Psoas muscle (tissue), 8 donors: ENCODE measurements at places on chromosomes 3 and 15. TPM values are rescaled to one million over a fixed set of nuclear protein-coding genes. Genes with fewer than 3 reads are reported as not detected.

DNA sequence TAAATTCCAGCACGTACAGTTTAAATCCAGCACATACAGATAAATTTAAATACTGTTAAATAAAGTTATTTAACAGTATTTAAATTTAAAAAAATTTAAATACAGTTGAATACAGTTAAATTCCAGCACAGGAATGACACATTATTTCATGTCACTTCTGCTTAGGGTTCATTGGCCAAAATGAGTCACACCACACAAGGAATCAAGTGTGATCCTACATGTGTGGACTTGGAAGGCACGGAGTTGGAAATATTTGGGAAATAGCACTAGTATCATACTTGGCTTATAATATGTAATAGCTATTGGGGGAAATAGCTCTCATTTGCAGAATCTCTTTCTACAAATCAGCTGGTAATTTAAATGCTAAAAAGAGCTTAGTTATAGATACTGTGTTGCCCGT, 10.6 kb downstream of the RAB7A start:
- no peak for DNase-seq

DNA sequence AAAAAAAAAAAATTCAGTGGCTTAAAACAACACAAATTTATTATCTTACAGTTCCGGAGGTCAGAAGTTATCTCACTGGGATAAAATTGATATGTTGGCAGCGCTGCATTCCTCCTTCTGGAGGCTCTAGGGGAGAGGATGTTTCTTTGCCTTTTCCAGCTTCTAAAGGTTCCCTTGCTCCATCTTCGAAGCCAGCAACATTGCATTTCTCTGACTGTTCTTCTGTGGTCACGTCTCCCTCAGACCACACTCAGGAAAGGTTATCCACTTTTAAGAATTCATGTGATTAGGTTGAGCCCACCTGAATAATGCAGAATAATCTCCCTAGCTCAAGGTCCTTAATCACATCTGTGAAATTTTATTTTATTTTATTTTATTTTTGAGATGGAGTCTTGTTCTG, 23.4 kb upstream of the ACAP2 start:
- DNase-seq = no peak

DNA sequence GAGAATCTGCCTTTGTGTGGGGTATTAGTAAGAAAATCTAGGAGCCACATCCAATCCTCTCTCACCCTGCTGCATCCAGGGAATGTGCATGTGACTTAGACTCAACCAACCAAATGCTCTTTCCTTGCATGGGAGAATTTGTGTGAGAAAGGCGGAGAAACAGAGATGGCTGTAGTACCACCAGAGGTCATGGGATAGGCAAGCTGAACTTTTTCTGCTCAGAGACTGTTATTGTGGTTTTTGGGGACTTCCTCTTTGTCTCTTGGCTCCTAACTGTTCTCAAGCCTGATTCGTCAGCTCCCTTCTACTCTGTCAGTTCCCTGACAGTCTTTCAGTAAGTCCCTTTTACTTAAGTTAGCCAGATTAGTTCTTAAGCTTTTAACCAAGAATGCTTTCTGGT, 2.6 kb upstream of the ZSCAN2 start:
- DNase-seq = no peak

GRCh38 chr3:148510116-148510515, 187.6 kb upstream of the AGTR1 start:
- no peak for DNase-seq

DNA sequence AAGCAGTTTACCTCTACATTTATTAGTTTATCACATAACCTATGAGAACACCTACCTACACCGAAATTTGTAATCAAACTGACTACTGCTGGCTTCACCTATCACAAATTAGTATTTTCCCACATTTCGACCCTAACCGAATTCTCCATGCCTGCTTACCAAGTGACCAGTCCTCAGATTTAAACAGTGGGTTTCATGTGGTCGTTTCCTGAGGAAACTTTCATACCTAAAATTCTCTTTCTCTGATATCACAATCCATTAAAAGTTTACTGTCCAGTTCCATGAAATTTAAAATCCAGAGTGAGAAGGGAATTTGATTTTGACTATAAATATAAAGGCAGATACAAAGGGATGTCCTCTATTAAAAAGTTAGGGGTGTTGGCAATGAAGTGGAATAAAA, 1.9 kb downstream of the PLOD2 start:
- DNase-seq = no peak

DNA sequence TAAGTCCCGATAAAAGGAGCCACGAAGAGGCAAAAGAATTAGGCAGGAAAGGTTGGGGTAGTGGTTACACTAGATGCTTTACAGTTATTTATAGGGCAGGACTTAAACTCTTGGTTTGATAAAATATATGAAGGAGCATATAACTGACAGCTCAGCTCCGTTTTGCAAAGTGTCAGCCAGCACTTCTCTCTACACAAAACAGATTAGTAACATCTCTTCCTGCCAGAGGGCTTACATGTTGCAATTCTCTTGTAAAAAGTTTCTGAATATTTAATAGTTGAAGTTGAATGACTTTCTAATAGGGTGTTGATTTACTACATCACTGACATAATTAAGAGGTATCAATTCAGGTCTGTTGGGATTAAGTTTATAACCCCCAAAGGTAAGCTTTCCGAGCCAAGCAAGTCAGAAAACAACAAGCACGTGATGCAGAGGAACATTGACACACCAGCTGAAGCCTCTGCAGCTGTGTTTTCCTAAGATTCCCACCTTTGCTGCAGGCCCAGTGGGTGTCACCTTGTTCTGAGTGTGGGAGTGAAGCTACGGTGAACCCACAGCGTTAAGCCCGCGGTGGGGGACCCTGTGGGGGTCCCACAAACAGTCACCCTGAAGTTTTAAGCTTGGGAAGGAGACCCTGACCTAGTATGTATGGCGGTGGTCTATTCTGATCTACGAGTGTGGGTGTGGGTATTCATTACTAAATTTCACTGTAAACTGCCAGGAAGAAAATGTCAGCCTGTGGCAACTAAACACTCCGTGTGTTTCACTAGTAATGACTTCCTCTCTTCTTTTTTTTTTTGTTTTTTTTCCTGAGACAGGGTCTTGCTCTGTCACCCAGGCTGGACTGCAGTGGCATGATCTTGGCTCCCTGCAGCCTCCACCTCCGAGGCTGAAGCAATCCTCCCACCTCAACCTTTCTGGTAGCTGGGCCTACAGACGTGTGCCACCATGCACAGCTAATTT, 22.0 kb upstream of the ATP13A3 start:
- DNase-seq = no peak

DNA sequence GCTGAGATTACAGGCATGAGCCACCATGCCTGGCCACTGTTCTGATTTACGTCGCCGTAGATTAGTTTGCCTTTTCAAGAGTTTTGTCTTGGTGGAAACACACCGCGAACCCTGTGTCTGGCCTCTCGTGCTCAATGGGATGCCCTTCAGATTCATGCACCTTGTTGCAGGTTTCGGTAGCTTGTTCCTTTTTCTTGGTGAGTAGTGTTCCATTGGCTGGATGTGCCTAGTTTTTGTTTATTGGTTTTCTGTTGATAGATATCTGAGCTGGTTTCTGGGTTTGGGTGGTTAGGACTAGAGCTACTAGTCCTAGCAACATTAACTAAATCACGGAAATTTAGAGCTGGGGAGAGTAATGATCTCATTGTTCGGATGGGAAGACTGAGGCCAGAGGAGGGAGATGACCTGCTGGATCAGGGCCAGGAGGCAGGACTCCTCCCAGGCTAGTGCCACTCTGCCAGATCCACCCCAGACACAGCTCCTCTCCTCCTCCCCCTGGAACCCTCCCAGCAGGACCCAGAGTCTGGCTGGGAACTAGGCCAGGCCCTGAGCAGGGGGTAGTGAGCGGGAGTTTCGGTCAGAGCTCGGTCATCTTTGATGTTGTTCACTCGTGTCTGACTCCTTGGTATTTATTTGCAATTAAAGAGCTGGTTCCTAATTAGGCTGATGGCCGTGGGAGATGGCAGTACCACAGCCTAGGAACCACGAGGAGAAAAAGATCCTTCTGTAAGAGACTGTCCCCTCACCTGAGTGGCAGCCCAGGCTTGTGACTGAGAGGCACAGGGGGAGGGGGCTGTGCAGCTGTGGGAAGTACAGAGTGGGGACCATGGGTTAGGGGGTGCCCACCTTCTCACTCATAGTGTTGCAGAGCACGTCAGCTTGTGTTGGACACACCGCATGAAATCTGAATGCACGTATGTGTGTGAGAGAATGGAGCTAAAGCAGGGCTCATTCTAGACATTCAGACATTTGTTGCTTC, 73.4 kb downstream of the SMAD6 start:
- DNase-seq = peak; percentile 46

- no peak for DNase-seq
Measured at GRCh38 chr3:146817704-146818103, 212.6 kb upstream of the PLSCR5 start.

- no peak for DNase-seq
Measured at GRCh38 chr3:18723206-18723810, 298.2 kb upstream of the SATB1 start.

DNA sequence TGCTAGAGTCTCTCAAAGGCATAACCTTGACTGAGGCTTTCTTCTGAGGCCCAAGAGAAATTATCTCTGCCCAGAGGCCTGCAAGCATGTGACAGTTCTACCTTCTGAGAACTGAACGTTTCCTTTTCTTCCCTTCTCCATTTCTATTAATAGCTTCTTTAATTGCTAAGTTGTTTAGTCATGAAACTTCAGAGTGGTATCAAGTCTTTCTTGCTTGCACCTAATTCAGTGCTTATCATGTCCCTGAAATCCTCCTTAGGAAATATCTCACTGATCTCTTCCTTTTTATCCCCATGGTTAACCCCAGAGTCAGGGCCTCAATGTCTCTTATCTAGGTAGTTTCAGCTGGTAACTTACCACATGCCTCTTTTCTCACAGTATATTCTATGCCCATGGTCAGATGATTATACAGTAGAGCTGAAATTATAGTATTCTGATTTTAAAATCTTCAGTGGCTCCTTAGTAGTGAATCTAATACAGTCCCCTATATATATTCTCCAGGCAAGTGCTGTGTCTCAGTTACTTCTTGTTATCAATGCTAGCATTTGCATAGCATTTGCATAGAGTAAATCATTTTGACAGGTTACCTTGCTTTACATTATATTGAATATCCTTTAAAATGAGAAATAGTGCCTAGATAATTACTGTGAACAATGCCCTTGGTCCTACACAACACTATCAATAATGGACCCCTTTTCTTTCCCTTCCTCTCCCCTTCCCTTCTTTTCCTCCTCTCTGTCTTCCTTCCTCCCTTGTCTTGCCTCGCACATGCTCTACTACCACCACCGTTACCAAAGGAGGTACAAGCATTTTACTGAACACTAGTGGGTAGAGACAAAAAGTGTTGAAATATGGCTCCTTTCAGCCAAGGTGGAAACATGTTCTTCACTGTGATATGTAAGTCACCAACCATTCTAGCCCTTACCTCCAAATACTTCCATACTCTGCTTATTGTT, 33.0 kb downstream of the KBTBD8 start:
- no peak for DNase-seq

GRCh38 chr3:55162031-55162795, 234.4 kb upstream of the LRTM1 start:
- no peak for DNase-seq

- DNase-seq = no peak
Measured at GRCh38 chr3:59469948-59470723, 420.3 kb upstream of the CFAP20DC start.

- DNase-seq = no peak
Measured at GRCh38 chr3:127739347-127740135, 66.8 kb downstream of the ABTB1 start.

DNA sequence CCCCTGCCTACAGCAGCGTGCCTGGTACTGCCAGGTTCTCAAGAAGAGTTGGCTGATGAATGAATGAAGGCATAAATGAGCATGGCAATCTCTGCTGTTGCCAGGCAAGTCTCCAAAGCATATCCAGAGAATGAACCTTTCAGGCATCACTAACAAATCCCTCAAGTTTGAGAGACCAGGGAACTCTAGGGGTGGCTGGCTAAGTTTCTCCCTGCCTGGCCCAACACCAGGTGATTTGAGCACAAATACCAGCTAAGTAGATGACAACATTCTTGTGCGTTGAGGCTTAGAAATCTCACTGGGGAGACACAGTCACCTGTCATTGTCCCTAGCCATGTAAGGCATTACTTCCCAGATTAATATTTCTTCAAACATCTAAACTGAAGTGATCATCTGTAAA, 81.4 kb upstream of the PTX3 start:
- DNase-seq = no peak

DNA sequence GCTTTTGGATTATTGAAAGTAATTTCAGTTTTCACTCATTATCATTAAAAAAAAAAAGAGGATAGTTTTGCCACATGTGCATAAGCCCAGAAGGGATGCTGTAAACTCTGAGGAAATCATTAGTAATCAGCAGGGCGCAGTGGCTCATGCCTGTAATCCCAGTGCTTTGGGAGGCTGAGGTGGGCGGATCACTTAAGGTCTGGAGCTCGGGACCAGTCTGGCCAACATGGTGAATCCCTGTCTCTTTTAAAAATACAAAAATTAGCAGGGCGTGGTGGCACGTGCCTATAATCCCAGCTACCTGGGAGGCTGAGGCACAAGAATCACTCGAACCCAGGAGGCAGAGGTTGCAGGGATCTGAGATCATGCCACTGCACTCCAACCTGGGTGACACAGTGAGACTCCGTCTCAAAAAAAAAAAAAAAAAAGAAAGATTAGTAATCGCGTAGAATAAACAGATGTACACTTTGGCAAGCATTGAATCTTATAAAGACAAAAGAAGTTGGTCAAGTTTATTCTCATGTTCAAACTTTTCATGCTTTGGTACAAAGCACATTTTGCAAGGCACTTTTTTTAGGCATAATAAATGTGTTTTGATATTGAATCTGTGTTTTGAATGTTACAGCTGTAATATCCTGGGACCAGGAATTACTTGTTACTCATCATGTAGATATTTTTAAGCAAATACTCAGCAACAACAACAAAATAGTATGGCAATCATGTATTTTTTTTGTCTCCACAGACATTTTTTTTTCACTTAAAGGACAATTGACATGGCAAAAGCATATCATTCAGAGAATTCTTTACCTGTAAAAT, 93.2 kb upstream of the AGTR1 start:
- DNase-seq = peak; percentile 25

GRCh38 chr3:71492566-71492965, 91.0 kb downstream of the FOXP1 start:
- no peak for DNase-seq

- no peak for DNase-seq
Measured at GRCh38 chr3:119343719-119344118, 49.5 kb downstream of the ARHGAP31 start.

GRCh38 chr3:178434206-178434805, 101.9 kb upstream of the KCNMB2 start:
- no peak for DNase-seq

GRCh38 chr15:91067036-91067435, 33.0 kb upstream of the SV2B start:
- no peak for DNase-seq

GRCh38 chr3:192545333-192545732, 182.0 kb downstream of the FGF12 start:
- no peak for DNase-seq

GRCh38 chr3:181618260-181618659, 93.5 kb upstream of the SOX2 start:
- DNase-seq = no peak

The SLC28A1 gene
- 0.21 TPM for polyA plus RNA-seq

The CLDN18 gene
- polyA plus RNA-seq = not detected

The GOLGA8R gene
- 0.51 TPM for polyA plus RNA-seq

The ADAMTS7 gene
- polyA plus RNA-seq = 0.59 TPM

The RAB6B gene
- polyA plus RNA-seq = 0.93 TPM

The TTC23 gene
- polyA plus RNA-seq = 2.1 TPM

The IL5RA gene
- 0.08 TPM for polyA plus RNA-seq

The CACNA1D gene
- polyA plus RNA-seq = 0.05 TPM

The PATL2 gene
- 0.03 TPM for polyA plus RNA-seq

The NR2E3 gene
- polyA plus RNA-seq = not detected

The ZPLD1 gene
- 0.01 TPM for polyA plus RNA-seq

The C2CD4B gene
- 0.17 TPM for polyA plus RNA-seq

The CNTN4 gene
- polyA plus RNA-seq = 0.17 TPM

The GOLGA6D gene
- polyA plus RNA-seq = not detected

The RAB7A gene
- 206 TPM for polyA plus RNA-seq

The OIP5 gene
- polyA plus RNA-seq = 0.31 TPM
